OCI-M1 (cell line): ENCODE measurements at places on chromosomes 7 and 10.
A peak's percentile ranks its signal among the peaks of the same experiment; 100 is the strongest.

DNA sequence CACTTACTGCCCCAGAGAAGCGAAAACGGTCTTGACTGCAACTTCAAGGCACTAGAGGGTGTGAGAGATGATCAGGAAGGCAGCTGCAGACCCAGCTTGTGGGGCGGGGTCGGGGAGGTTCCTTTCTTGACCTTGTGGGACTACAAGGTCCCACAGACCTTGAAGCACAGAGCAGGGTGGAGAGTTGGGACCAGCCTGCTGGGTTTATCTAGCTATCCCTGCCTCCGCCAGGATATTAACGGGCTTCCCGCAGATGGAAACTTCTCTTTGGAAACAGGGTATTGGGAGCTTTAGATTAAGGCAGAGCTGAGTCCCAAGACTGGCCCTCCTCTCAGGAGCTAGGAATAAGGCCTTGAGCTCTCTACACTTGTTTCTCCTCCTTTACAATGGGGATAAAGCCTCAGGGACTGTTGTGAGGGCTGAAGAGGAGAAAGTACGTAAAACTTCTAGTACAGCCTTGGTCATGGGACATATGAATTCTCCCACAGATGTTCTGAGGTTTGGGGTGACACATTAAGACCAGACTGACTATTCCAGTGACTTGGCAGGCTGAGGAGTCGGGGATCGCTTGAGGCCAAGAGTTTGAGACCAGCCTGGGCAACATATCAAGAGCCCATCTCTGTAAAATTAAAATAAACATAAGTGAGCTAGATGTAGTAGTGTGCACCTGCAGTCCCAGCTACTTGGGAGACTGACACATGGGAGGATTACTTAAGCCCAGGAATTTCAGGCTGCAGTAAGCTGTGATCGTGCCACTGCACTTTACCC, 153.2 kb downstream of the CDH23 start:
- no peak for DNase-seq

DNA sequence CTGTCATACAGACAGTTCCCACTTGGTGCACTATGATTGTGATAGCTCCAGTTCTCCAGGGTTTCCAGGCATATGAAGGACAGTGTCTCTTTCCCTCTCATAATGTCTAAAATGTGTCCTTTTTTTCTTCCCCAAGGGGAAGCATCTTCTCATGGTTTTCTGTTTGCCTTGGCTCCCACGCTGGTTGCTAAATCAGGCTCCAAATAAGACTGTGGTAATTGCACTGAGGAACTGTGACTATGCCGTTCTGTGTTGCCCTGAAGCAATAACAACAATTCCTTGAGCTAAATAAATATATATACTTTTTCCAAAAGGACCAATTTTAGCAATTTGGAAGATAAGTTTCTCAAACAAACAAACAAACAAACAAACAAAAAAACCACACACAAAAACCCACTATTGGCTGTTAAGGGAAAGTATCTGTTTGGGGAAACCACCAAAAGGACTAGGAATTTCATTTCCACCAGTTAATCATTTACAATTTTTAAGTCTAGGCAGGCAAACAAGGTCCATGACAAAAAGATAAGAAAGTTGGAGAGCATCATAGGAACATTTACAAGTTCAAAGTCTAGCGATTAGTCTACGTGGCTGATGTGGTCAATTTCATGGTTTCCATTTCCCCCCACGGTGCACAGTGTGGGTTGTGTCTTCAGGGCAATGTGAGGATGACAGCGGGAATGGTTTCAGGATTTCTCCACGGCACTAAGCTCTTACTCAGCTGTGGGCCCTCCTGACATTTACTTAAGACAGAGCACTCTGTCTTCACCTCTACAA, 62.4 kb downstream of the THNSL1 start:
- no peak for DNase-seq

- peak; percentile 79 for DNase-seq
These were observed 156.0 kb downstream of the SEMA3D start for GRCh38 chr7:85030893-85031292.

GRCh38 chr7:42338231-42338915, 101.4 kb upstream of the GLI3 start:
- DNase-seq = no peak

- DNase-seq = no peak
These were observed 16.5 kb downstream of the GATA3 start for GRCh38 chr10:8071006-8071405.

- no peak for DNase-seq
These were observed 53.1 kb downstream of the SLK start for GRCh38 chr10:104020020-104020419.

DNA sequence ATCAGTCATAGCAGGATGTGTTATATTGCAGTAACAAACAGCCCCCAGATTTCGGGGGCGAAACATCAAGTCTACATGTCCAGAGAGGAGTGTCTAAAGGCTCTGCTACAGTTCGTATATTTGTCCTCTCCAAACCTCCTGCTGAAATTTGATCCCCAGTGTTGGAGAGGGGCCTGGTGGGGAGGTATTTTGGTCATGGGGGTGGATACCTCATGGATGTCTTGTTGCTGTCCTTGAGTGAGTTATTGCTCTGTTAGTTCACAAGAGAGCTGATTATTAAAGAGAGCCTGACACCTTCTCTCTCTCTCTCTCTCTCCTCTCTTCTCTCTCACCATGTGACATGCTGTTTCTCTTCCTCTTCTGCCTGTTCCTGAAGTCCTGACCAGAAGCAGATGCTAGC, 343.7 kb downstream of the TCERG1L start:
- no peak for DNase-seq

DNA sequence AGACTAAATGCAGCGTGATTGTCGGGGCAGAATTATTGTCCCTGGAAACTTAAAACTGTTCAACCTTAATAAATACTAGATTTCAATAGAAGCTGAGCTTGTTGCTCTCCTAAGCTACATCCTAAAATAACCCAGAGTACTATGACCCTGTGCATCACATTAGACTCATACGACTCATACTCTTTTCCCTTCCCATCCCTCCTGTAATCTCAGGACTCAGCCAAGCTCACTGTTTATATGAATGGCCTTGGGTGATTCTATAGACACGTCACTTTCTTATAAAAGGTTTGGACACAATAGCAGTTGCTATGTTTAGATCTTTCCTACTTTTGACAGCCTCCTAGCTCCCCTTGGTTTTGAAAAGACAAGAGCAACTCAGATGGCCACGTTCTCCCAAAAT, 17.2 kb downstream of the TCF7L2 start:
- DNase-seq = no peak

DNA sequence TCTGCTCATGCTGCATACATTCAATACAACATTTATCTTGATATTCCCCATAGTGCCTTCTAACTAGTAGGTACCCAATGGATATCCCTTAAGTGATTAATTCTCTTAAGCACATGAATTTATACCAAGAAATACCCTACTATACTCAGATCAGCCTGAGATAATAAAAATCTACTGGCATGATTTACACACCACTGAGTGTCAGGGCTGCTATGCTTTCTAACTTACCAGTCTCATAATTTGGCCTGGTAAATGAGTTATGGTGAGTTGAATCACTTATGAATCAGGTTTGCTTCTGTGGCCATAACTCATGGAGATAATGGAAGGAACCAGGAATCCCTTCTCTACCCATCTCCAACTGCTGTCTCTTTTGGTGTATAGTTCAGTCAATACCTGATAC, 122.8 kb downstream of the THSD7A start:
- DNase-seq = no peak

GRCh38 chr10:43287056-43288007, 20.5 kb upstream of the RASGEF1A start:
- peak; percentile 71 for DNase-seq

GRCh38 chr7:151416941-151417315, 7.1 kb upstream of the WDR86 start:
- DNase-seq = no peak

GRCh38 chr10:74418285-74418872, 267.4 kb downstream of the ADK start:
- DNase-seq = peak; percentile 15

DNA sequence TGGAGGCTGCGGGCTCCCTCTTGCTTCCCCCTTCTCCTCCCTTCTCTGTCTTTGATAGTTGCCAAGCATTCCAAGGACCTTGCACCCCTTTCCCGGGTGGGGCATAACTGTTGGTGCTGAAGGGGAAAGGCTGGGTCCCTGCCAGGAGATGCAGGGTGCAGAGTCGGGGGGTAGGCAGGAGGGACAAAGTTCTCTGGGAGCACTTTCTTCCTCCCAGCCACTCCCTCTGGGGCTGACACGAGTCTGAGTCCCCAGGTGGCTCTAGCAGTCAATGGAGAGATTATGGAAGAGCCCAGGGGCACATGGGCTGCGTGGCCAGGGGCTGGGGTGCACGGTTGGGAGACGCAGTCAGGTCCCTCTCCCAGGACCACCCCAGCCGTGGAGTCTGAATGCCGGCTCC, 2.1 kb downstream of the CLDN15 start:
- no peak for DNase-seq

- no peak for DNase-seq
These were observed 4.7 kb downstream of the COPS6 start for GRCh38 chr7:100093498-100093897.

GRCh38 chr10:69515699-69516259, 57.4 kb downstream of the NEUROG3 start:
- peak; percentile 82 for DNase-seq

DNA sequence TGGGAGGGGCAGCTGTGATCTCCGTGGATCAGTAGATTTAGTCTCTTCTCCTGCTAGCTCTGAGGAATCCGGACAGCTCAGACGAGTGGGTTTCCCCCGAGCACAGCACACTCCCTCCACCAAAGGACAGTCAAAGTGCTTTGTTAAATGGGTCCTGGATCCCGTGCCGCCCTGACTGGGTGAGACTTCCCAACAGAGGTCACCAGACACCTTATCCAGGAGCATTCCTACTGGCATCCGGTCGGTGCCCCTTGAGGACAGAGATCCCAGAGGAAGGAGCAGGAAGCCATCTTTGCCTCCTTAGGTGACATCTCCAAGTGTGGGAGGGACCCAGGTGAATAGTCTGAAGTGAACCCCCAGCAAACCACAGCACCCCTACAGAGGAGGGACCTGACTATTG, 1148.9 kb downstream of the CNTNAP2 start:
- DNase-seq = no peak

DNA sequence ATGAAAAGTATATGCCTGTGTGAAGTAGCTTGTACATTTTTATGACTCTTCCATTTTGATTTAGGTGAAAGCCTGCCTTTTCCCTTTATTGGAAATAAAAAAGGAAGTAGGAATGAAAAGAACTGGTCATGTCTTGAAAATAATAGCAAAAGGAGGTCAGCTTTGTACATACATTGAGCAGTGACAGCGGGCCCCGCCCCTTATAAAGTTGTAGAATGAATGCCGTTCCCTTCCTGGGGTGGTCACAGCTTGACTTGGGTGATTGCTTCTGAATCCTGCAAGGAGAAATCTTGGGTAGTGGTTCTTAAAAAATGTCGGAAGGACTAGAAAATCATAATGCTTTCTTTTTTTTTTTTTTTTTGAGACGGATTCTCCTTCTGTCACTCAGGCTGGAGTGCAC, 31.7 kb downstream of the CAMK1D start:
- DNase-seq = no peak

- DNase-seq = peak; percentile 84
These were observed 1.6 kb downstream of the NCOA4 start for GRCh38 chr10:46028584-46029460.

DNA sequence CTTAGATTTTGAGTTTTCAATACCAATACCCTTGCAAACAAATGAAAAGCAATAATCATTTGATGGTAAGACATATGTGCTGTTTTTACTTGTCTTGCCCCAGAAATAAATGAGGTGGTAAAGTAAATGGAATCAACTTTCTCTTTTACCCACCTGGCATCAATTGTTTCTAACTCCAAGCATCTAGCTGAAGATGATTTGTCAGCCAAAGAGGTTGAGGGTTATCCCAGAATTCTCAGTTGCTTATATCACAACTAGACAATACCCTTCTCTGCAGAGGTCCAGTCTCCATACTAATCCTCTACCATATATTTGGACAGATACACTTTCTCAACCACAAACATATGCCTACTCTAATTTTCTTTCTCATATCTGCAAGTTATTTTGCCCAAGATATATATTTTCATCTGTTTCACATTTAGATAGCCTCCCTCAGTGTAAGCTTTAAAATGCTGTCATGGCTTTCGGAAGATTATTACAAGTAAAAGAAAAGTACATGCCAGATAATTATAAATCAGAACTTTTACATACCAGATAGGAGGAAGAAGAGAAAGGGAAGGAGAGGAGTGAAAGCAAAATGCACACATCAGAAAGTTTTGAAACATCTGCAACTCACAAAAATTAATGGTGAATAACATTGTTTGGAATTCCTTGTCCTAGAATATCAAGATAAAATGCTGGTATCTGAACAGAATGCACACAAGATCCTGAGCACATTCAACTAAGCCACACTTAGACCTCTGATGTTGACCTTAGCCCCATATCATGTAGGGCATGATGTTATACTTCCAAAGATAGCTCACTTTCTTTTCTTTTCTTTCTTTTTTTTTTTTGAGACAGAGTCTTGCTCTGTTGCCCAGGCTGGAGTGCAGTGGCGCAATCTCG, 146.6 kb downstream of the REEP3 start:
- DNase-seq = no peak

DNA sequence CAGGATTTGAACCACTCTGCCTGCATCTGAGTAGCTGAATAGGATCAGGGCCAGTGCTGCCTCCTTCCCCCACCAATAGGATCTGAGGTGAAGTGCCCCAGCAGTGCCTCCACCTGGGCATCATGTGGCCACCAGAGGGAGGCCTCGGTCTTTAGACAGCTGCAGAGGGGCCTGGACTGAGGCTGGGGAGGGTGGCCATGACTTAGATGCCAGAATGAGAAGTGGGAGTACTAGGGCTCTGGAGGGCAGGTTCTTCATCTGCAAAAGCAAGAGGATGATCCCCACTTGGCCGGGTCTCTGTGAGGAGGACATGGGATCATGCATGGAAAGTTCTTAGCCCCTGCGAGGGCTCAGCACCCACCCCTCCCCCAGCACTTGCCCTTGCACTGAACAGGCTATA, 56.9 kb downstream of the NEUROG3 start:
- DNase-seq = peak; percentile 61

DNA sequence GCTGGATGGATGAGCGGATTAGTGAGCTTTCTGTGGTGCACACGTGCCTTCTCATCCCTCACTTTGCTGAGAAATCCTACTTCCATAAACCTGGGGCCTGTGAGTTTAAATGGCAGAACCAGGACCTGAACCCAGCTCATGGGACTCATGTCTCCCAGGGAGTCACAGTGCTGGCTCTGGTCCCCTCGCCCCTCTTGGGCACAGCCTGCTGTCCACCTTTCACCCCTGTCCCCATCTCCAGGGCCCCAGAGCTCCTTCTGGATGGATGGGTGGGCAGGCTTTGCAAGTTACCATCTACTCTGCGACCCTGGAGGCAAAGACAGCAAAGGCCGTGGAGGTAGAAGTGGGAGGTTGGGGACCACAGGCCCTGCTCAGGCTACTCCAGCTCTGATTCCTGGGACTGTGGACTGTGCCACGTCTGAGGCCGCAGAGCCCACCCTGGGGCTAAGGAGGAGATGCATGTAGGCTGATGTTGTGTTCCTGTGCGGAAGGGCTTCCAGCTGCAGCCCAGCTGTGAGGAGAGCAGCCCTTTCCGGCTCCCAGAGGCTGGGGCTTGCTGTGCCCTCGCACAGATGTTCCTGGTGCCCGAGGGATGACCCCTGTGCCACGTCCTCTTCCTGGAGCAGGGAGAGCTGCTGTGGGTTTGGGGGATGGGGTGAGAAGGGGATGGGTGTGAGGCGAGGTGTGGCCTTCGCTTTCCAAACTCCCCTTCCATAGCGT, 40.3 kb downstream of the PRF1 start:
- no peak for DNase-seq

GRCh38 chr10:26969145-26969926, 108.6 kb upstream of the ABI1 start:
- DNase-seq = peak; percentile 9
